ENCODE measurements at places on chromosomes 16 and 17. TPM values are rescaled to one million over a fixed set of nuclear protein-coding genes. Genes with fewer than 3 reads are reported as not detected.

The TBC1D26 gene
- total RNA-seq = not detected

The CDH1 gene
- total RNA-seq = 0.73 TPM

The HNF1B gene
- total RNA-seq = 1.0 TPM

The ZNF286A gene
- total RNA-seq = 22.3 TPM

The SYT17 gene
- total RNA-seq = not detected

The TEKT5 gene
- not detected for total RNA-seq

The NUPR1 gene
- total RNA-seq = not detected

The CX3CL1 gene
- total RNA-seq = not detected

The MT1M gene
- total RNA-seq = not detected

The ENPP7 gene
- total RNA-seq = not detected

The PPM1E gene
- 0.05 TPM for total RNA-seq

The TMC7 gene
- 0.05 TPM for total RNA-seq

The OR4D1 gene
- total RNA-seq = 0.27 TPM
